Activated CD4-positive, alpha-beta T cell treated with anti-CD3 and anti-CD28 coated beads, Interleukin-2, amount 10 ng/mL, durations not matched to agents 7 days and 5 days (primary cell): ENCODE measurements at places on chromosomes 3 and 15. TPM values are rescaled to one million over a fixed set of nuclear protein-coding genes. Genes with fewer than 3 reads are reported as not detected.

DNA sequence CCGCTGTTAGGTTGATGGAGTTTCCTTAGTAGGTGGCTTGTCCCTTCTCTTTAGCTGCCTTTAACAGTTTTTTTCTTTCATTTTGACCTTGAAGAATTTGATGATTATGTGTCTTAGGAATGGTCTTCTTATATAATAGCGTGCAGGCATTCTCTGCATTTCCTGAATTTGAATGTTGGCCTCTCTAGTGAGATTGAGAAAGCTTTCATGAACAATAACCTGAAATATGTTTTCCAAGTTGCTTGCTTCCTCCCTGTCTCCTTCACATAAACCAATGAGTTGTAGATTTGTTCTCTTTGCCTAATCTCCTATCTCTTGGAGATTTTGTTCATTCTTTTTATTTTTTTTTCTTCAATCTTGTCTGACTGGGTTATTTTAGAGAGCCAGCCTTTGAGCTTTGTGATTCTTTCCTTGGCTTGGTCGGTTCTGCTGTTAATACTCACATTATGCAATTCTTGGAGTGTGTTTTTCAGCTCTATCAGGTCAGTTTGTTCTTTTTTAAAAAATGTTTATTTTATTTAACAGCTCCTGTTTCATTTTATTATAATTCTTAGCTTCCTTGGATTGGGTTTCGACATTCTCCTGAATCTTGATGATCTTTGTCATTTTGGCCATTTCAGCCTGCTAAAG, 627.9 kb downstream of the SI start:
- no peak for DNase-seq

DNA sequence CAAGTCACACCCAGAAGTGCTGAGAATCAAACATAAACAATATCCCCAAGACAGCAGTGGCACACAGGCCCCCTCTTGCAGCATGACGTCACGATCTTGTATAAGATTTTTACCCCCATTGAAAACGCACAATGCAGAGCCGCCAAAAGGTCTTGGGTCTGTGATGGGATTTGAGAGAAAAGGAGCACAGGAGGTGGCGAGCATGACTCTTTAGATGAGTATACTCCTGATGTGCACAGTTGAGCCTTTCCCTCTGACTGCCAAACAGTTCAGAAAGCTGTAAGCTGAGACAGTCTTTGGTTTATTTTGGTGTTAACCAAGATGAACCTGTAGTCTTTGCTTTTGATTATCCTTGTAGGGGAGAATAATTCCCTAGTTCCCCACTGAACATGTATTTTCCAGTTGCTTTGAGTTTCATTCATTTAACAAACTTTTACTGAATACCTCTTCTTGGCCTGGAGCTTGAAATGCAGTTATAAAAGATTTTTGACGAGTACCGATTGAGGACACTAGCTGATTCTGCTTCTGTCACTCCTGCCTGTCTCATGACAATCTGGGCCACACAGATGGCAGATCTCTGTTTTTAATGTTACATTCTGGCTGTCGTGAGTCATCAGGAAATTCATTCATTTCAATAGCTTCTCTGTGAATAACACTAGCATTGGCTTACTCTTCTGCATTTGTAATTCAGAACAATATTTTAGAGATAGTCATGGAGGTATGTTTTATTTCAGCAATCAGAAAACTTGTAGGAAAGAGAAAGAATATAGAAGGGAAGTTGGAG, 28.9 kb downstream of the CFAP91 start:
- no peak for DNase-seq

LRCH3 gene
- 54.0 TPM for total RNA-seq

GRCh38 chr3:117563063-117563462, 853.5 kb downstream of the TUSC7 start:
- no peak for DNase-seq

DNA sequence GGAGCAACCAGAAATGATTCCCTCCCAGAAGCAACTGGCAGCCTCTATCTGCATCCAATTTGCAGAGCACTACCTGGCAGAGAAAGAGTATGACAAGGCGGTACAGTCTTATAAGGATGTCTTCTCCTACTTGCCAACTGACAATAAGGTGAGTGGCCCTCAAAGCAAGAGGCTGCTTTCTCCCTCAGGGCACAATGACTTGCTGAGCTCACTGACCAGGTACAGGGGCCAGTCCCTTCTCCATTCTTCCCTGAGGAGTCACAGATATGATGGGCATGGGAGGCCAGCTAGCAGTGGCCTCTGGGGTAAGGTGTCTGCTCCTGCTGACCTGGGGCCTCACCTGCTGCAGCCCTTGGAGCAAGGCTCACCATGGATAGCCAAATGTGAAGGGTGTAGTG, 20.3 kb downstream of the CSRNP1 start:
- DNase-seq: no peak

- no peak for DNase-seq
Measured at GRCh38 chr3:105842449-105842848, 26.4 kb downstream of the CBLB start.

GRCh38 chr3:44265815-44266214, 24.1 kb downstream of the TOPAZ1 start:
- DNase-seq: no peak

- DNase-seq: no peak
Measured at GRCh38 chr3:113844622-113845222, 6.1 kb downstream of the GRAMD1C start.

DNA sequence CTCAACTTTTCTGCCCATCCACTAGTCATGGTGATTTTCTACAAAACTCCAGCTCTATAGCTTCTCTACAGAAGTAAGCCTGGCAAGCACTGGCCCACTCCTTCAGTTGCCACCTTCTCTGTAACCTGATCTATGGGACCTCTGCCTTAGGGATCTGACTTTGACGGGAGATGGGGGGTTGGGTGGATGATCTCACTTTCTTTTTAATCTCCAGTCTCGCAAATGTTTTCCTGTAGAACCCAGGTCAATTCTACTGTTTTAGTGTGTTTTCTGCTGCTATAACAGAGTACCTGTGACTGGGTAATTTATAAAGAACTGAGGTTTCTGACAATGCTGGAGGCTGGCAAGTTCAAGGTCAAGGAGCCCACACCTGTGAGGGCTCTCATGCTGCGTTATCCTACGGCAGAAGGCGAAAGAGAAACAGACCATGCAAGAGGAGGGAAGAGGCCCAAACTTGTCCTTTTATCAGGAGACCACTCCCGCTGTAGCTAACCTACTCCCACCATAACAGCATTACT, 189.9 kb upstream of the THRB start:
- no peak for DNase-seq

DNA sequence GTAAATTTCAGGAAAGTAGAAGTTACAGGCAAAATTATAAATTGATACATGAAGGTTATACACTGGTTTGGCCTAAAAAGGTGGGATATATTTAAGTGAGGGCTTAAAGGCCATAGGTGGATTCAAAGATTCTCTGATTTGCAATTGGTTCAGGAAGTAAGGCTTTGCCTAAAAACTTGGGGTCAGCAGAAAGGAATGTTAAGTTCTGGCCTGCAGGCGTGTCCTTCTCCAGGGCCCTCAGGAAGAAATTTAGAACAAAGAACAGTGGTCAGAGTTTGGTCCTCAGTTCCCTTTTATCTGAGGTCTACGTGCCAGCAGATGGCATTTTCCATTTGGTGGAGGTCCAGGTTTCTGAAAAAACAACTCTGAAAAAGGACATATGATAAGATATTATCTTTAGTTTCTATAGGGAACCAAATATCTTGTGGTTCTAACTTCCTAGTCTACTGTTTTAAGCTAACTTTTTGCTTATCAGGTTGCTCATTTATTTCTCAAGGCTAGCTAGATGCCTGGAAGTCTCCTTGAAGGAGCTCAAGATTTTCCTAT, 40.5 kb downstream of the SCN11A start:
- DNase-seq: no peak

DNAJC19 gene
- total RNA-seq: 33.5 TPM

DUOX2 gene
- total RNA-seq: 0.02 TPM

EAF2 gene
- 9.4 TPM for total RNA-seq

GRCh38 chr3:74465715-74466410, 148.6 kb downstream of the CNTN3 start:
- no peak for DNase-seq

TPRG1 gene
- 1.7 TPM for total RNA-seq

DNA sequence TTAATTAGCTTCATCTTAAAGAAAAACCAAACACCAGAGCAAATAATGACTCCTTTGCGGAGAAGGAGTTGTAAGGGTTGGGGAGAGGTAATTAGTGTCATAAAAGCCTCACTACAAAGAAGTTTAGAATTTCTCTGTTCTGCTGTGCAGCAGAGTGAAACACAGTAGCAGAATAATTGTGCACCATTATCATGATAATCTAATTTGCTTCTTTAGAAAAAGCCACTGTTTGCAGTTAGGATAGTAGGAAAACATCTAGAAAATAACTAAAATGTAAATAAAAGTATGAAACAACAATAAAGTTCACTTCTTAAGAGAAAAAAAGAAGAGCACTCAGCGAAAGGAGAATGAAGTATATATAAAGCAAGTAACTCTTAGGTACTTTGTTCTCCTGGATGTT, 5.5 kb downstream of the SHOX2 start:
- no peak for DNase-seq

DNA sequence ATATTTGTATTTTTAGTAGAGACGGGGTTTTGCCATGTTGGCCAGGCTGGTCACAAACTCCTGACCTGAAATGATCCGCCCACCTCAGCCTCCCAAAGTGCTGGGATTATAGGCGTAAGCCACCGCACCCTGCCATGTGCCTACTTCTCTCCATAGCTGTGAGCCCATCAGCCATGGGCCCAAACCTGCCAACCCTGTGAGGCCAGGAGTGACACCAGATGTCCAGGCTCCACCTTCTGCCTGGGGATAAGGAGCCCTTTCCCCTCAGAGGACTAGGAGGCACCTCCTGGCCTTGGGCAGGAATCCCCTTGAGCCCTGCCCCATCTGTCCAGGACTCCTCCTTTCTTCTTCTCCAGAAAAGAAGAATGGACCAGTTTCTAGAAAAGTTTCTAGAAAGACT, 14.2 kb upstream of the RFT1 start:
- no peak for DNase-seq

PLXND1 gene
- 1.2 TPM for total RNA-seq

DNA sequence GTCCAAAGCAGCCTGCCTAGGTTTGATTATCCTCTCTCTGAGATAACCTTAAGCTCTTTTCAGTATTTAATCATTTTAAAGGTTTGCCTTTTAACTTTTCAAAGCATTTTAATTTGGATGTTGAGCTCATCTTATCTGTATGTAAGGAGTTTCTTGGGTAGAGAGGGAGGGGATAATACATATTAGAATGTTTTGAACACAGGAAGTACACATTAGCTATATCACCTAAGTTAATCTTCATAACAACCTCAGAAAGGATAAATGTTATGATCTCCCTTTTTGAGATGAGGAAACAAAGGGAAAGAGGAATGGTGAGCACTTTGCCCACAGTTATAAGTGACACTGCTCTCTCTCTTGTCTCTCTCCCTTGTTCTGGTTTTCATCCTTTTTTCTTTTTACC, 2.2 kb upstream of the CD47 start:
- DNase-seq: no peak

GRCh38 chr3:192188218-192188835, 539.0 kb downstream of the FGF12 start:
- DNase-seq: peak; percentile 49

DNA sequence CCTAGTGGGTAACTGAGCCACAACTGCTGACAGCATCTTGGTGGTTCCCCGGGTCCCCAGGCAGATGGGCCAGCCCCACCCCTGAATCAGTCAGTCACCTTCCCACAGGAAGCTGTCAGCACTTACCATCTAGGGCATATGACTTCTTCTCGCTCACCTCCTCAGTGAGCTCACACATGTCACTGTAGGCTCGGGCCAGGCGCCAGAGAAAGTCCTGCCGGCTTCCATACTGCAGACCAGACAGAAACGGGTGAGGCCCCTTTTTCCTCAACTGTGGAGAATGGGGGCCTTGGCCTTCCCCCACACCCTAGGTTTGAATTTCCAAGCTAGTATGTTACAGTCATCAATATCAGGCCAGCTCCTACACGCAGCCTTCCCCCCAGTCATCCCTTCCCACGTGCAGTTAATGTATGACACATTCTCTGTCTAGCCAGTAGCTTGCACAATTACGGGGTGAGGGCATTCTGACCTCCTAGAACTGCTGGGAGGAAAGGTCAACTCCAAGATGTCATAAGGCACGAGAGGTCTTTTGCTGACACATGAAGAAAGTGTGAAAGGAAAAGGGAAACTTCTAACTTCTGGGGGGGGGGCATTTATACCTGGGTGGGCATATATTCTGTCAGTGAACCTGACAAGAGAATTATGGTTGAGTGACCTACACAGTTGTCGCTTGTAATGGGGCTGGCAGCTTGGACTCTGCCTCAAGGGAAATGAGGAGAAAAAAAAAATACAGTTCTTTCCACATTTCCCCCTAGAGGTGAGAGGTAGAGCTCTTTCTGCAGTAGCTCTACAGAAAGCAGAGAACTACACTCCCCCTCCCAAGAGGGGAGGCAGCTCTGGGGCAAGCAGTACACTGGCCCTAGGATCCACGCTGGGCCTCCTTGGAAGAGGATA, 10.9 kb downstream of the RMDN3 start:
- peak; percentile 74 for DNase-seq

RNF13 gene
- 45.7 TPM for total RNA-seq
